Bronchial smooth muscle cell (primary cell): ENCODE measurements at places on chromosomes 7 and 10. TPM values are rescaled to one million over a fixed set of nuclear protein-coding genes. Genes with fewer than 3 reads are reported as not detected.

The CHAT gene
- total RNA-seq: not detected in 2 replicates

The CHST15 gene
- total RNA-seq: 0.63 and 5.8 TPM in 2 replicates

The SPDYE5 gene
- total RNA-seq: not detected in 2 replicates

The COL28A1 gene
- total RNA-seq: 0.09 and 0.16 TPM in 2 replicates

The FRMPD2 gene
- under 0.01 TPM in 1 of 2 replicates, not detected in the other for total RNA-seq

The ORAI2 gene
- total RNA-seq: 27.8 and 27.9 TPM in 2 replicates

The LIPK gene
- total RNA-seq: not detected in 2 replicates

The CADPS2 gene
- total RNA-seq: 11.8 and 16.6 TPM in 2 replicates

The PNLIPRP3 gene
- total RNA-seq: under 0.01 TPM in 1 of 2 replicates, not detected in the other

The WEE2 gene
- total RNA-seq: 0.17 TPM in 1 of 2 replicates, not detected in the other

The TWIST1 gene
- 104 and 127 TPM in 2 replicates for total RNA-seq

The GARS1 gene
- total RNA-seq: 117 and 160 TPM in 2 replicates

The CNPY4 gene
- 44.4 and 75.6 TPM in 2 replicates for total RNA-seq

The ABCA13 gene
- 2.7 and 3.0 TPM in 2 replicates for total RNA-seq

The TAS2R4 gene
- 0.79 and 1.3 TPM in 2 replicates for total RNA-seq

The PDCD11 gene
- 21.6 and 24.1 TPM in 2 replicates for total RNA-seq

The TSPAN12 gene
- 2.0 and 3.9 TPM in 2 replicates for total RNA-seq

The FZD1 gene
- 22.9 and 27.8 TPM in 2 replicates for total RNA-seq

The ZCWPW1 gene
- 2.1 and 2.7 TPM in 2 replicates for total RNA-seq

The ELAPOR2 gene
- total RNA-seq: 0.26 and 2.2 TPM in 2 replicates

The SLC18A3 gene
- total RNA-seq: not detected in 2 replicates
